ENCODE measurements at places on chromosomes 3 and 15.

DNA sequence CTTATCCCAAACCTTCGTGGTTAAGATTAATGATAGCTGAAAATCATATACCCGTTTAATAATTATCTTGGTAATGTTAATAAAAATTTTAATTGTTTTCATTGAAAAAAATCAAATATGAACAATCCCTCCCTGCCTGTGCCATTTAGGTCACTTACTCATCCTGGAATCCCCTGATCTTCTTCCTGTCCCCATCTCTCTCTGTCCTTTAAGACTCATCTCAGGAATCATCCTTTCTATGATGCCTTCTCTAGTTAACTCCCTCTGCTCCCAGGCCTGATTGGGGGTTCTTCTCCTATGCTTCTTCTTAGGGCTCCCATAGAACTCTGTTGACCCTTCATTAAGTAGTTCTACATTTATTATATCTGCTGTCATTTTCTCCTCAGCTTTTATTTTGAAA, 91.6 kb downstream of the MBNL1 start:
- DNase-seq = no peak

- no peak for DNase-seq
These were observed 26.1 kb downstream of the RPL39L start for GRCh38 chr3:187112934-187113793.

GRCh38 chr15:73683777-73684580, at the start of gene CD276:
Gene CD276, plus strand, starts transcription at chr15:73684383. Its CDS starts 15,257 bp downstream, at chr15:73699640.
- DNase-seq = no peak

- no peak for DNase-seq
These were observed 49.2 kb downstream of the RYK start for GRCh38 chr3:134201201-134202130.

DNA sequence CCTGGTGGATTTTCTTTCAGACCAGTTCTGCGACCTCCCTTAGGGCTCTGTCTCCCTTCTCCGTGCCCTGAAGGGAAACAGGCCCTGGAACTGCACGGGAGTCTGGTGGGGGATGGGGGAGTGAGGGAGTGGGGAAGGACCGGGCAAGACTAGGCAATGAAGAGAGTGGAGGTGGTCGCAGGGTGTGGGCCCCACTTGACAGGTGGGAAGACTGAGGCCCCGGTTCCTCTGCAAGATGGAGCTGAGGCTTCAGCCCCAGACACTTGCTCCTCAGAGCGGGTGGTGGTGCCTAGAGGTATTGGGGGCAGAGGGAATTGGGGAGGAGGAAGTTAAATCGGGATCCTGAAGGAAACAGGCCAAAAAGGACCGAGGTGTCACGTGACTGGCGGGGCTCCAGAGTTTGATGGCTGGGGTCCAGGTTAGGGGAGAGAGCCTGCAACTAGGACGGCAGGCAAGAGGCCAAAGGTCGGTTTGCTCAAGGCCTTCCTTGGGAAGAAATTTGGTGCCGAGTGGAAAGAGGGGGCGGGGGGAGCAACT, 597 bp upstream of the CAMK1 start:
- no peak for DNase-seq

DNA sequence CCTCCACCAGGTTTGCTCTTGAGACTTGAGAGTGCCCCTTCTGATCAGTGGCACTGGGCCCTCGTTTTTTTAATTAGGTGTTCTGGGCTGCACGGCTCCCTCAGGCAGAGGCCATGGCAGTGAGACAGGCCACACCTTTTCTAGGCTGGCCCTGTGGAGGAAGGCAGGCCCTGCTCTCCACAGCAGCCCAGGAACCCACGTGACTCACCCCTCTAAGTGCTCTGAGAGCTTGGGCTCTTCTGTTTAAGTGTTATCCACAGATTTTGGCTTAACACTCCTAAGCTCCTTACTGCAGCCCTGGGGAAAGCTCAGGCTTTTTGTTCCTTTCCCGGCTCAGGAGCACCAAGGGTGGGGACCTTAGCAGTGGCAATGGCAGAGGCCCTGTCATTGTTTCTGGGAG, 463.2 kb upstream of the GBE1 start:
- DNase-seq = no peak

GRCh38 chr3:17810759-17811158, 68.3 kb upstream of the TBC1D5 start:
- no peak for DNase-seq

DNA sequence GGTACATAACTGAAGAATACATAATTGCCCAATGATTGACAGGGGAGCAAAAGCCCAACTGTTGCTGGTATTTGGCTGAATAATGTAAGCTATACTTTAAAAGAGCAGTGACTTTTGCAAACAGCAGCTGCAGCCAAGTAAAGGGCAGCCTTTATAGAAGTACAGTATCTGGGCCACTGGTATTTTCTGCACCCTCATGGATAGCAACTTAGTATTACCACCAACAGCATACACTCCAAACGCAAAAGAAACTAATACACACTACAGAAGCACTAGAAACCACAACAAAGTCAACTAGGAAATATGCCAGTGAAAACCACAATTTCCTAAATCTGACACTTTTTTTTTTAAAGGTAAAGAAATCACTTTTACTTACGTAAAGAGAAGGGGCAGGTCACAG, 206.1 kb downstream of the TIGIT start:
- no peak for DNase-seq

- DNase-seq = no peak
These were observed 4.8 kb upstream of the TFDP2 start for GRCh38 chr3:142154186-142154585.

GRCh38 chr3:156816091-156816793, 9.9 kb upstream of the LEKR1 start:
- DNase-seq = no peak

DNA sequence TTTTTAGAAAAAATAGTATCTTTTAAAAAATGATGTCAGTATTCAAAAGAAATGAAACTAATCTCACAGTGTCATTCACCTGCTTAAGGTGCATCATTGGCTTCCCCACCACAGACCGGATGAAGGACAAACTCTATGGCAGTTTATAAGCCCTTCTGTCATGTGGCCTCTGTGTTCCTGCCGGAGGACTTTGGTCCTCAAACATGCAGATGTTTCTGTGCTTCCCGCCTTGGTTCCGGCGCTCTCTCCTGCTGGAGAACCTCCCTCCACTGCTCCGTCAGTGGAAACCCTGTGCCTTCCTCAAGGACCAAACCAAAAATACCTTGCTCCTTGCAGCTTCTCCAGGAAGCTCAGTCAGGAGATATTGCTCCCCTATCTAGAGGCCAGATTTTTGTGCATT, 326.3 kb downstream of the UACA start:
- DNase-seq = no peak
